ENCODE measurements at places on chromosomes 16 and 17.

DNA sequence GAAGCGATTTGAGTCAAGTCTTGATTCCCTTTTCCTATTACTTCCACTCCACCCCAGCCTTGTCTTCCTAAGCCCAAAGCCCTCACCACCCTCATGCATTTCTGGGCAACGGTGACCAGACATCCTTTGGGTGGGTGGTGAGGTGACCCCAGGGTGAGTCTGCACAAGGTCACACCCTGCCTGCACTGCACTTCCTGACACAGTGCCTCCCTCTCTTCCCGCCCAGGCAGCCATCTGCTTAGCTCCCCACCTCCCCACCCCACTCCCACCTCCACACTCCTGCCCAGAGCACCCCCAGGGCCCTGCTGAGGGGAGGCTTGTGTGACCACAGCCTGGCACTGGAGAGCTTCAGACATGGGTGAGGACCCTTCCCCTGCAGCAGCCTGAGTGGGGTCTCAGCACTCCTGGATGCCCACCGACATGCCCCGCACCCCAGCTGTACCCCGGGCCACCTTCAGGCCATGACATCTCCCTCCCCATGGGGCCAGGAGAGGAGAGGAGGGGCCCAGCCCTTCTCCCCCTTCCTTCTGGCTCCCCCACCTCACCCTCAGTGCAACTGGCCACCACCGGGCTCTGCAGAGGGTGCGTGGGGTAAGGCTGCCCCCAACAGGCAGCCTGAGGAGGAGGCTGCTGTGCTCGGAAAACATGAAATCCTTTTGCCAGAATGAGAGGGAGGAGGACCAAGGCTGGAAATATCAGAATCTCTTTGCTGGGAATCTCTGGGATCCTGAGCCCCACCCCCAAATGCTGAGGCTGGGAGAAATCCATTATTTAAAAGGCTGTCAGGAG lies 68.6 kb downstream of the CCT6B start:
- peak; percentile 80 for DNase-seq

GRCh38 chr16:47777220-47777619 lies 316.1 kb downstream of the PHKB start:
- no peak for DNase-seq

DNA sequence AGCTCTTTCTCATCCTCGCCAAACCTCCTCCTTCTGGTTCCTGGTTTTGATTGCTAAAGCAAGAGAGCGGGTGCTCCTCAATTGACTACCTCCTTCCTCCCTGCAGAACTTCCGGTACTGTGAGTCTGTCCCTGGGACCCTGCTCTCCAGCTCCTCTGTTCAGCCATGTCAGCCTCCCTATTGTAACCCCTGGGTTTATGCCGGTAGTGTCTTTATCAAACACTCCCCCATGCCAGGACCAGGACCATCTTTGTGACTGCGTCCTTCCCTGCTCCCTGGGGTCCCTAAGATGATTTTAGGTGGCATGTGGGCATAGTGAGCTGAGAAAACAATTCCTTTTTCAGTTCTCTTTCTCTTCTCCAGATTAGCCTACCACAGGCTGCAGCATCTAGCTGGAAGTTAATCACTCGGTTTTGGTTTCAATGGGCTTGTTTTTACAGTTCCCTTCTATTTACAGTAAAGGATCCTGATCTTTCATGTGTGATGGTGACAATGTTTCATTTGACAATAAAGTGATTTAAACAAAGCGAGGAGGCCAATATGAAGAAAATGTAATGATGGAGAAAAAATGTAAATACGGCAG lies 27.7 kb upstream of the IL21R start:
- DNase-seq = no peak

- DNase-seq = no peak
These were observed 58.9 kb downstream of the BAIAP2 start for GRCh38 chr17:81093619-81094508.

- DNase-seq = no peak
These were observed 27.8 kb downstream of the CYB5D2 start for GRCh38 chr17:4170639-4171280.
